ENCODE measurements at places on chromosomes 7 and 10. TPM values are rescaled to one million over a fixed set of nuclear protein-coding genes. Genes with fewer than 3 reads are reported as not detected.
A peak's percentile ranks its signal among the peaks of the same experiment; 100 is the strongest.

FAM3C gene
- total RNA-seq = 50.3 TPM

CPED1 gene
- not detected for total RNA-seq

PON1 gene
- total RNA-seq = not detected

PCDH15 gene
- total RNA-seq = not detected

HOGA1 gene
- total RNA-seq = not detected

DNA sequence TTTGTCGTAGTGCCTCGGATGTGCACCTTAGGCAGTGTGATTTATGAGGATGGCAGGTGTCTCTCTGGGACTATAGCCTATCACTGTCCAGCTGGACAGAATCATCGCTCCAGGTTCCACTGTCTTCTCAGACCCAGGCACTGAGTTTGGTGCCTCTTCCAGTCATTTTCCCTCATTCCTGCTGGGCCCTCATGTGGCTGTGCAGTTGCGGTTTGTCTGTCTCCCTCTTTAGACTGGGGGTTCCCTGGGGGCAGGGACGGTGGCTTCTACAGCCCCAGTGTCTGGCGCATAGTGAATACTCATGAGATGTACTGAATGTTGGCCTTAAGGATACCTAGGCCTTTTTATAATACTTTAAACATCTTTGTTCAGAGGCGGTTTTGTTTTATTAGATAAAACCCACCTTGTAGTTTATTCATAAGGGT lies 28.9 kb downstream of the CCM2 start:
- peaks cover 81% of the 10 kb centered on the region for H3K4me1 ChIP-seq
- no peak for DNase-seq
- peak overlapping the region; percentile 86 for H3K27ac ChIP-seq

- H3K4me3 ChIP-seq = no peak overlapping the region
- no peak overlapping the region for H3K27ac ChIP-seq
- no peak for DNase-seq
- no peaks in the 10 kb centered on the region for H3K4me1 ChIP-seq
These were observed 236.9 kb downstream of the SLC25A13 start for GRCh38 chr7:96084881-96085553.

GRCh38 chr10:89207181-89207800 lies at the start of gene CH25H:
TSS of gene CH25H (minus strand) at chr10:89207317. CDS start at chr10:89207292, 25 bp downstream.
- DNase-seq = peak; percentile 64
- H3K4me3 ChIP-seq = peak within 1 kb of the TSS; percentile 73
- H3K27ac ChIP-seq = peak within 1 kb of the TSS; percentile 38
- H3K27me3 ChIP-seq = peaks cover 30% of the 10 kb centered on the region
- peaks cover 19% of the 10 kb centered on the region for H3K4me1 ChIP-seq

GRCh38 chr7:137967143-137968018 lies 34.5 kb downstream of the CREB3L2 start:
- H3K36me3 ChIP-seq = peaks cover 3% of the 10 kb centered on the region
- DNase-seq = no peak
- H3K27me3 ChIP-seq = no peaks in the 10 kb centered on the region
- no peak overlapping the region for H3K4me3 ChIP-seq
- no peak overlapping the region for H3K27ac ChIP-seq

DNA sequence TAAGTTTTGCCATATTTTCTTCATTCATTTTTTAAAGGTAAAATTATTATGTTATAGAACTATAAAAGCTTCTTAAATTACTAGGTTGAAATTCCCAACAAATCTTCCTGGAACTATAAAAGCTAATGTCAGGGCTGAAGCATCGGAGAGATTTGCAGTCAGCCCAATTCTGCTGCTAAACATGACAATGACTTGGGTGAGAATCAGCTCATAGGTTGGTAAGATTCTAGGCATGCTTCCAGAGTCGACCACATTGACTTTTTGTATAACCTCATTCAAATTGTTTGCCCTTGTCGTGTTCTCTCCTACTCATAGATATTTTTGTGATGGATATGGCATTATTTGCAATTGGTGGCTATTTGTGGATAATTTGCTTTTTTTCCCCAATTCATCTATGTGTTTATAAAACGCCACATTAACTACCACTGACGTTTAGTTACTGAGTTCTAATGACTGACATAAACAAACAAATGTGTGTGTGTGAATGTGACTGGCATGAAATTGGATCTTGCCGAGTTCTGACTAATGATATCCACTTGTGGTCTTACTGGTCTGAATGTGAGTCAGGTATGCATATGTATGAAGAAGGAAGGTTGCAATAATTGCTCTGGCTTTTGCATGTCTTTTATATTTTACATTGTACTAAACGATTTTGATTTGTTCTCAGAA lies 579.8 kb downstream of the PARD3 start:
- no peak overlapping the region for H3K27ac ChIP-seq
- H3K4me1 ChIP-seq = no peaks in the 10 kb centered on the region
- H3K27me3 ChIP-seq = no peaks in the 10 kb centered on the region
- H3K36me3 ChIP-seq = no peaks in the 10 kb centered on the region
- no peak overlapping the region for H3K4me3 ChIP-seq

DNA sequence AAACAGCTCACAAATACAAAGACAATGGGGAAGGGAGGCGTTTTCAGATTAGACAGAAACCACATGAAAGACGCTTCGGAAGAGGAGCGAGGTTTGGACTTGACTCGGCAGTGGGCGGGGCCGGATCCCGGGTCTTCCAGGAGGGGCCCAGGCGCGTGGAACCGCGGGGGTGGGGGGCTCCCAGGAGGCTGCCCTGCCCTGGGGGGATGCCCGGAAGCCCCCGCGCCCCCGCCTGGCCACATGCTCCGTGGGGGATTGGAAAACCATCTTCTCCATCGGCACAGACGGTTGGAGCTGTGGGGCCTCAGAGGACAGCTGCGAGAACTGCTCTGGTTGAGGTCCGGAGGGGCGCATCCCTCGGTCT lies 186.0 kb upstream of the SHH start:
- no peaks in the 10 kb centered on the region for H3K36me3 ChIP-seq
- no peak overlapping the region for H3K27ac ChIP-seq
- no peak overlapping the region for H3K4me3 ChIP-seq
- peaks cover 19% of the 10 kb centered on the region for H3K4me1 ChIP-seq

- no peaks in the 10 kb centered on the region for H3K36me3 ChIP-seq
- peaks cover 3% of the 10 kb centered on the region for H3K27me3 ChIP-seq
These were observed 1.7 kb downstream of the ABCC2 start for GRCh38 chr10:99784016-99784726.

- DNase-seq = no peak
- H3K4me1 ChIP-seq = no peaks in the 10 kb centered on the region
- no peak overlapping the region for H3K4me3 ChIP-seq
- H3K27me3 ChIP-seq = peaks cover 43% of the 10 kb centered on the region
- no peaks in the 10 kb centered on the region for H3K36me3 ChIP-seq
These were observed 15.2 kb upstream of the LBX1 start for GRCh38 chr10:101244321-101245050.

- no peak overlapping the region for H3K4me3 ChIP-seq
- peaks cover 9% of the 10 kb centered on the region for H3K36me3 ChIP-seq
- H3K4me1 ChIP-seq = peaks cover 17% of the 10 kb centered on the region
- peaks cover 3% of the 10 kb centered on the region for H3K27me3 ChIP-seq
- H3K27ac ChIP-seq = peak overlapping the region; percentile 47
- DNase-seq = peak; percentile 49
These were observed 162.0 kb downstream of the KLF6 start for GRCh38 chr10:3622845-3623621.

GRCh38 chr10:115004236-115004862 lies 66.4 kb downstream of the TRUB1 start:
- H3K4me1 ChIP-seq = peaks cover 7% of the 10 kb centered on the region
- no peak overlapping the region for H3K4me3 ChIP-seq
- no peak for DNase-seq
- no peak overlapping the region for H3K27ac ChIP-seq
- peaks cover 9% of the 10 kb centered on the region for H3K27me3 ChIP-seq

DNA sequence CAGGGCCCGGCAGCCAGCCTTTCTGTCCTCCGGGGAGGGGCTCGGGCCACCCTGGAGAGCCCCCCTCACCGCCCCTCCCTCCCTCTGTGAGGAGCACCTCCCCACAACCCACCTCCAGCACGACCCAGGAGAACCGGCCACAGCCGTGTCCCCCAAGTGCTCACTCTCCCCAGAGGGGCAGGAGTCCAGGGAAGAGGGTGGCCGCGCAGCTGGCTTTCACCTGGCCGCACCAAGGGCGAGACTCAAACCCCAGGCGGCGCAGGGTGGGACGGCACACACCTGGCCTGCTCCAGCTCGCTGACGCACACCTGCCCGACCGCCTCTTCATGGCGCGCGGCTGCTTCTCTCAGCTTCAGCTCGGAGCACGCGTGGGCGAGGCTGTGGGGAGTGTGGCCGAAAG lies 73.4 kb downstream of the CFAP46 start:
- H3K36me3 ChIP-seq = no peaks in the 10 kb centered on the region
- no peak overlapping the region for H3K27ac ChIP-seq
- H3K27me3 ChIP-seq = peaks cover 6% of the 10 kb centered on the region
- H3K4me1 ChIP-seq = no peaks in the 10 kb centered on the region

DNA sequence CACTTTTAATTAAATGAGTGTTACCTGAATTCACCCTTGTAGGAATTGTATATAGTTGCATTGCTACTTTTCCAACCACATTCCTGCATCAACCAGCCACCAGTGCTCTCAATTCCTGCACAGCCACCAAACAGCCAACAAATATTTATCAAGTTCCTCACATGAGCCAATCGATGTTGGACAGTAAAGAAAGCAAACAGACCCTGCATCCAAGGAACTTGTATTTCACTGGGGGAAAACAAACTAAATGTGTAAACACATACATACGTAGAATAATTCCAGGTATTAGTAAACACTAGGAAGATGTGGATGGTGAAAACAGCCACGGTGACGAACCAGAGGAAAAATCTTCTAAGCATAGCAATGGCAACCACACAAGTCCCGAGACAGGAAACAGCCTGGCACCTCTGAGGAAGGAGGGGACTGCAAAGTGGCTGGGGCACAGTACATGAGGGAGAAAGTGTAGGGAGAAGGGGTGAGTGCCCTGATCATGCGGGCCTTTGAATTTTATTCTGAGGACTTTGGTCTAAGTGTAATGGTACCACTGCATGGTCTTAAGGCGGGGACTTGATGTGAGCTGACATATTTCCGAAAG lies 111.2 kb downstream of the XRCC2 start:
- DNase-seq = no peak
- peaks cover 3% of the 10 kb centered on the region for H3K27me3 ChIP-seq
- no peak overlapping the region for H3K27ac ChIP-seq
- H3K4me3 ChIP-seq = no peak overlapping the region
- H3K36me3 ChIP-seq = no peaks in the 10 kb centered on the region

DNA sequence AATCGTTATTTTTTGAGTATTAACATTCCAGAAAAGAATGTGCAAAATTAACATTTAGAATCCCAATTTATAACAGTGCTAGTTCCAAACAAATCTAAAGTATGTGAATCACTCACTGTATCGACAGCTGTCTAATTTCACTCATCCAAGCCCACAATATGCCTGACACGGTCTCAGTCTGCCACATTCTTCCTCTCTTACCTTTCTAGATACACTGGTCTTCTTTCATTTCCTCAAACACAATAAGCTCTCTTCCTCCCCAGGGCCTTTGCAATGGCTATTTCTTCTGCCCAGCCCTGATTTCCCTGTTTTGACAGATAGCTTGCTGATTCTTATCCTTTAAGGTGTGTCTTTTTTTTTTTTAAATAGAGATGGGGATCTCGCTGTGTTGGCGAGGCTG lies 48.8 kb downstream of the UBE2H start:
- peaks cover 33% of the 10 kb centered on the region for H3K36me3 ChIP-seq
- no peak overlapping the region for H3K27ac ChIP-seq
- H3K4me1 ChIP-seq = peaks cover 23% of the 10 kb centered on the region
- DNase-seq = no peak
- H3K27me3 ChIP-seq = no peaks in the 10 kb centered on the region

- no peaks in the 10 kb centered on the region for H3K36me3 ChIP-seq
- no peak overlapping the region for H3K27ac ChIP-seq
- no peaks in the 10 kb centered on the region for H3K4me1 ChIP-seq
- no peak overlapping the region for H3K4me3 ChIP-seq
- DNase-seq = no peak
These were observed 372.6 kb downstream of the LRMDA start for GRCh38 chr10:75803816-75804552.

All from activated CD8-positive, alpha-beta memory T cell treated with anti-CD3 and anti-CD28 coated beads, Interleukin-2, amount 10 ng/mL, durations not matched to agents 7 days and 5 days (primary cell).